CD4-positive, alpha-beta T cell treated with Interleukin-4 for 1 hour (primary cell): ENCODE measurements at places on chromosomes 7 and 10.

DNA sequence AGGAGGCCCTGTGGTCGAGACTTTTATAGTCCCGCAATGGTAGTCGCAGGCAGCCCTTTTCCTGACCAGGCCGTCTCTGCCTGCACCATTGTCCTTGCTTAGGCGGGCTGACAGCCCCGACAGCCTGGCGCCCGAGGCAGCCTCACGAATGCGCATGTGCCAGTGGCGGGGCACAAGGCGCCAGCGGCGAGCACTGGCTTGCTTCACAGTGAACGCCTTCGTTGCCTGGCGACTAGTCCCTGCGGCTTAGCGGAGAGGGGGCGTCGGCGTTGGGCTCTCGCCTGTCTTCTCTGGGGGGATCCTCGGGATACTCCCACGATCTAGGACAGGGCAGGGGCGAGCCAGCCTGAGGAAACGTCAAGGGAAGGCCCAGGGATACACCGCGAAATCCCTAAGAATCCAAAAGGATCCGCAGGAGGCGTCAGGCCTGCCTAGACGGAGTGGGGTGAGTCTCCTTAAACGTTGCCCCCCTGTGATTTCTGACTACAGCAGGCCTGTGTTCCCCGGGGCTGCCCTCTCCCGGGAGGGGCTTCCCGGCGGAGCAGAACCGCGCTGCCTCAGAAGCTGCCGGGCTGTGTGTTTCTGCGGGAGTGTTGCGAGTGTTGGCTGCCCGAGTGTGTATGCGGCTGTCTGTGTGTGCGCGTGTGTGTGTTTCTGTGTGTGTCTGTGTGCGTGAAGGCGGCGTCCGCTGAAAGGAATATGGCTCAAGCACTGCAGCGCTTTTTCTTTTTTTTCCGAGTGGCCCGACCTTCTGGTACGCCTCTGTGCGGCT, 20.5 kb upstream of the ZNF273 start:
- DNase-seq = no peak

- DNase-seq = no peak
These were observed 72.2 kb downstream of the VTI1A start for GRCh38 chr10:112519133-112519761.

DNA sequence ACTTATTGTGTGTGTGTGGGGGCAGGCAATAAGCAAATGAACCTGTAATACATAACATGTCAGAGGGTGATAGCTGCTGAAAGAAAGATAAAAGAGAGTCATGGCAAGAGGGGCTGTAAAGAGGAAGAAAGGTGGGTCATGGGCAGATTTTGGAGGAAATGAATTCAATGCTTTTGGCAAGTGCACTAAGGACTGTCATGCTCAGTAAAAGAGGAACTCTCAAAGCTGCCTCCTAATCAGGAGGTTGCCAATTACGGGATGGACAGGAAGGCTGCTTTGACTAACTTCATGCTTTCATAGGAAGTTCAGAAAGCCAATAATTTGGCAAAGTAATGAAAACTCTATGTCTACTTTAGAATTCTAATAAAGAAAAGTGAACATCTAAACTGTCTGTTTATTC, 401.2 kb downstream of the SH2D4B start:
- DNase-seq = no peak

DNA sequence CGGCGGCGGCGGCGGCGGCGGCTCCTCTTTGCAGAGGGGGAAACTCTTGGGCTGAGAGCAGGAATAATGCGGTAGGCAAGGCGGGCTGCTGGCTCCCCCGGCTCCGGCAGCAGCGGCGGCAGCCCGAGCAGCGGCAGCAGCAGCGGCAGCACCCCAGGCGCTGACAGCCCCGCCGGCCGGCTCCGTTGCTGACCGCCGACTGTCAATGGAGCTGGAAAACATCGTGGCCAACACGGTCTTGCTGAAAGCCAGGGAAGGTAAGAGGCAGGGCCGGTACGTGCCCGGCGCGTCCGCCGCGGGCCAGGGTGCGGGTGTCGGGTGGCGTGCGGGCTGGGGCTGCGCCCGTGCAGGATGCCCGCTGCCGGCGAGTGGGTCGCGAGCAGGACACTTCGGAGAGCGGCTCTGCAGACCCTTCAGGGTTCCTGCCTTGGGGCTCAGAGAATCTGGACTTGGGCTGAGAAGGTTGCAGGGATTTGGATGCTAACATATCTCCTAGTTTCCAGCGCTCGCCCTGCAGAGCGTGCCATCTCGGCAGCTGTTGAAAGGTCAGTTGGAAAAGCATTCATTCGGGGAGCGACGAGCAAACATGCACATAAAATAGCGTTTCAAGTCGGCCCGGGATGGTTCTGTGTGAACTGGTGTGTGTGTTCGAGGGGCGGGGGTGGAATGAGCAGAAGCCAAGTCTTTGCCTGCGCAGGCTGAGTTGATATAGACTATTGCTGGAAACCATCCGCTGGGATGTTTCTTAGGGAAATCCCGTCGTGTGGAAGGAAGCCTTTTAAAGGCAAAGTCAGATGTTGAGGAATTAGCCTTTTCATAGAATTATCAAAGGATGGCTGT, 562 bp downstream of the GRK5 start:
- peak; percentile 13 for DNase-seq

DNA sequence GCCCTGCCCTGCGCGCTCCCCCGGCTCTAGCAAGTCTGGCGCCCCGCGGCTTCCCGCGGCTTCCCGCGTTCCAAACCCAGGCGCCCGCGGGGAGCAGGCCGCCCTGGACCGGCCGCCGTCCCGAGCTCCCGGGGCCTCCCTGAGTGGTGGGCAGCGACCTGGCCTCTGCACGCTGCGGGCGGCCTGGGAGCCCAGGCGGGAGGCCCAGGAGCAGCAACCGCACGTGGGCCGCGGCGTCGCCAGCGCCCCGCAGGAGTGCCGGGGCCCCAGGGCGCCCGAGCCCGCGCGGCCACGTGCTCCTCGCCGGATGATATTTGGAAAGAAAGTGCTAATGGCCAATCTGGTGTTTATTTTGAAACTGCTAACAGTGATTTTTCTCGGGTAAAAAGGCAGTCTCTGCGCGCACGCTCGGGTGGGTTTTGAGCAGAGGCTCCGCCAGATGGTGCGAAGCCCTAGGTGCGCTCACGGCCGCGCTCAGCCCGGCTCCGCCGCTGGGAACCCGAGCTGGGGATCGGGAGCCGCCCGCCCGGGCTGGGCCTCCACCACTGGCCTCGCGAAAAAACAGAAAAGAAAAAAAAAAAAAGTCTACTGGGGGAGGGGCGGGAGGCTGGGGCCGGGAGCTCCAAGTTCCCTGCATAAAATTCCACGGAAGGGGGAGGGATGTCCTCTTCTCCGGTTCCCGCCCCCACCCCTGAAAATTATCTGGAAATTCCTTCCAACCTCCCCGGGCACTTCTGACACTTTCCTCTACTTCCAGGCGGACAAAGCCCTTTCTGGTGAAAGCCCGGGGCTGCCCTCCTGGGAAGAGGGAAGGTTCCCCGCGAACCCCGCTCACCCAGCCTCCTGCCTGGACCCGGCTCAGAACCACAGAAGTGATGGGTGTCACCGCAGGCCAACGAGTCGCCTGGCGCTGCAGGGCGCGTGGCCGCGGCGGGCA, 4.3 kb downstream of the EBF3 start:
- DNase-seq = no peak
